ENCODE measurements at places on chromosomes 4 and X. TPM values are rescaled to one million over a fixed set of nuclear protein-coding genes. Genes with fewer than 3 reads are reported as not detected.

The DDX53 gene
- not detected for total RNA-seq

The USP17L5 gene
- total RNA-seq = not detected

The NDUFC1 gene
- 29.1 TPM for total RNA-seq

The UGT2B17 gene
- 9.8 TPM for total RNA-seq

The TSPAN6 gene
- 35.2 TPM for total RNA-seq

The SMARCA5 gene
- total RNA-seq = 8.8 TPM

The CPZ gene
- total RNA-seq = 0.45 TPM

The USP27X gene
- total RNA-seq = 0.91 TPM

The UCP1 gene
- not detected for total RNA-seq
